ENCODE measurements at places on chromosomes 7 and 10. TPM values are rescaled to one million over a fixed set of nuclear protein-coding genes. Genes with fewer than 3 reads are reported as not detected.
A peak's percentile ranks its signal among the peaks of the same experiment; 100 is the strongest.

GRCh38 chr10:25748509-25748908 lies 185.5 kb upstream of the MYO3A start:
- DNase-seq: no peak

GRCh38 chr10:72625608-72626443 lies at the start of gene MICU1:
Gene MICU1 (minus strand): TSS chr10:72626079. CDS start chr10:72566793, 59,286 bp downstream.
- peak; percentile 96 for DNase-seq

GRCh38 chr7:6589829-6590644 lies at the start of gene INTS15:
Gene INTS15 (plus strand): TSS chr7:6590021. CDS start chr7:6590284, 263 bp downstream.
- peak; percentile 82 for DNase-seq

GRCh38 chr7:24659505-24659904 lies 86.3 kb downstream of the PALS2 start:
- no peak for DNase-seq

GRCh38 chr10:71486484-71487114 lies 89.9 kb downstream of the CDH23 start:
- no peak for DNase-seq

DNA sequence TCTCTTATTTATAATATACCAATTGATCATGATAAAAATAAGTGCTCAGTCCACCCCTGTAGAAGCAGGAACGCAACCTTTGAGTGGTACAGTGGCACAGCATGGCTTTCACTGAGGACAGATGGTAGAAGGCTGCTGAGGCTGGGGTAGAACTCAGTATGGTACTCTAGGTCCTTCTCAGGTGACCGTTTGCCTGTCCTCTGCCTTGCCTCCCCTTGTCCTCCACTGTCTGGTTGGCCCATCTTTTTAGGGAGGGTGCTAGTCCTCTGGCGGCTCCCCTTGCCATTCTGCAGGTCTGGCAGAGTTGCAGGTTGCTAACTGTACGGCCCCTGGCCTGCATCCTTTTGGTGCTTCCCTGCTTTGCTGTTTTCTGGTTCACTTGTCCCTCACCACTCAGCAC lies 27.3 kb downstream of the SLC18A2 start:
- no peak for DNase-seq

DNA sequence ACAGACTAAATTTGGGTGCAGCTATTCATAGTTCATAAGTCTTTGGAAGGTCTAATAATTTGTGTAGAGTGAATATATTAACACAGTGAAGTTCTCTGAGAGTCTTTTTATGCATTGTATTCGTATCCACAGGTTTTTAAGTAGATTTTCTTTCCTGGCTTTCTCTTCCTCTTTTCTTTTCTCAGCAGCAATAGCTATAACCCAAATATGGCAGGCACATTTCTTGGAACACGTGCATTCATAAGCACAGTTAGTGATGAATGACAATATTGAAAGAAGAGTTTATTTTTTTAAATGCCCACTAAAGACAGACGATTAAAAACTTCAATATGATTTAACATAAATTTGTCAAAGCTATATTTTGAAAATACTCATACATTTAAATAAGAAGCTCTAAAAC lies 220.5 kb upstream of the MBL2 start:
- no peak for DNase-seq

DNA sequence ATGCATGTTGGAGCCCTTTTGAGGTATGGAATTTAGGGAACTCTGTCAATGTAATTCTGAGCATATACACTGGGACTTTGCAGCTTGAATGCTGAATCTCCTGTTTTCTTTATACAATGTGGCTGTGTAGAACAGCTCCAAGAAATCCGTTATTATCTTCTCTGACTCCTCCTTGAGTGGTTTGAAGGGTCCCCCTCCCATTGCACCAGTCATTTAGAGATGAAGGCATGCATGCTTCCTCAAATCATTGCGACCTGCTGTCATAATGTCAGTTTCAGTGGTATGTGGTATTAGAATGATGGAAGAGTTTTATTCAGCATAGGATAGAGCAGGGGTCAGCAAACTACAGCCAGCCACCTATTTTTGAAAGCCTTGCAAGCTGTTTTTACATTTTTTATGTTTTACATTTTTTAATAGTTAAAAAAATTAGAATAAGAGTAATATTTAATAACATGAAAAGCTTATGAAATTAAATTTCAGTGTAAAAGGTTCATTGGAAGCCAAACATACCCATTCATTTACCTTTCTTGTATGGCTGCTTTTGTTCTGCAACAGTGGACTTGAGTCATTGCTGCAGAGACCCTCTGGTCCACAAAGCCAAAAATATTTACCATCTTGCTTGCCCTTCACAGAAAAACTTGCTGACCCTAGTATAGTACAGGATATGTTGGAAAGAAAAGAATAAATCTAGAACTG lies 8.1 kb downstream of the STK17A start:
- no peak for DNase-seq

DNA sequence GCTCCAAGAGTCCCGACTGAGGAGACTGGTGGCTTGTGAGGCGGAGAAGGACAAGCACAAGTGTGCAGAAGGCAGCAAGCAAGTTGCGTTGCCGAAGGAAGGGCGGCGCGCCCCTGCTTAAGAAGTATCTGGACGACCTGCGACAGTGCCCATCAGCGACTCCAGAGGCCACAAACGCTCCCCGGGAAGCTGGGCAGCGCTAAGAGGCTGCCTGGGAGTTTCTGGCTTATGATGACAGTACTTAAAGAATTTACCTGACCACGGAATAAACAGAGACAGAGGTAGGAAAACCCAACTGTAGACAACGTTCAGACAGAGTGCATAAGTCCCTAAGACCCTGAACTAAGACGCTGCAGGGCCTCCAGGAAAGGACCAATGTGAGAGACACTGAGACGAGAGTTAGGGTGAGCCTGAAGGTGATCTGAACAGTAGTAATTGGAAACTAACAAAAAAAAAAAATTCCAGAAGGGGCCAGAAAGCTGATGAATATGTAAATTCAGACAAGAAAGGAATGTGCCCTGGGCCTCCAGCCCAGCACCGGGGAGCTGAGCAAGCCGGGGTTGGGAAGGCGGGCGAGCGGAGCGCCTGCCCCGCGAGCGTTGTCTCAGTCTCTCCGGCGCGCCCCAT lies 1.0 kb downstream of the OSBPL3 start:
- DNase-seq: no peak

DNA sequence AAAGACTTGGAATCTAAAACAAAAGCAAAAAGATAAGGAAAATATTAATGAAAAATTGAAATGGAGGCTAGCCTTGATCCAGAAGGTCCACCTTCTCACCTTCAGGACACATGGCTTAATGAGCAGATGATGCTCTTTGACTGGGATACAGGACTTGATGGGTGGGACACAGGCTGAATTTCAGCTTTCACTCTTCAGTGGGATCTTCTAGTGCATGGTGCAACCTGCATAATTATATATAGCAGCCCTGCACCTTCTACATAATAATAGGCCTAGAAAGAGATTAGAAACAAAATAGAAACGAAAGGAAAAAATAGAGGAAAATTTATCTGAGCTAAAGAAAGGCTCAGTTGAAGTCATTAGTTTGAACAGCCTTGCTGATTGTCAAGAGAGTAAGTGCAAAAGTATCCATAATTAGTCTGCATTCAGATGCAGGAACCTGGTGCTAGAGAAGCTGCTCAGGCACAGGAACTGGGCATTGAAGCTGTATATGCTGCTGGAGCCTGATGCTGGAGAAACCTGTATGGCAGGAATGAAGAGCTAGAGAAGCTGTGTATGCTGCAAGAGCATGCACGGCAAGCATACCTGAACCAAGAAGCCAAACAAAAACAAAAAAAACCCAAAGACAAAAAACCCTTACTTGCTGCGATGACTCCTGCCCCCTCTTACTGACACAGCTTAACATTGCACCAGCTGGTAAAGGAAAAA lies 19.4 kb downstream of the MKLN1 start:
- DNase-seq: no peak

DNA sequence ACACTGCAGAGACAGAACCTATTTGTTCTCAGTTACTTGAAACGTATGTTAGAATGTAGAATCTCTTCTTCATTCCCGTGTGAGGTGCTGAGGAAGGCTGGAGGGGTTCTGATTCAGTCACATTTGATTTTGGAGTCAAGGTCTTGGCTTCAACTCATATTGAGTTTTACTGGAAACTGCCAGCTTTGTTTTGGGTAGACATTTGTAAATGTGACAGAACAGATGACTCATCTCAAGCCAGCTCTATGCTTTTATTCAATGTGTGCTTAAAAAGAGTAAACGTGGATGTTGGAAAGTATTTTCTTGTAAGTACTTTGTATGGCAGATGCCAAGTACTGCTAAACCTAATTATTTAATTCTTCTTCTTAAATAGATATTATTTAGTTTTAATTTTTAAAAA lies 780.8 kb upstream of the C7orf33 start:
- no peak for DNase-seq

DNA sequence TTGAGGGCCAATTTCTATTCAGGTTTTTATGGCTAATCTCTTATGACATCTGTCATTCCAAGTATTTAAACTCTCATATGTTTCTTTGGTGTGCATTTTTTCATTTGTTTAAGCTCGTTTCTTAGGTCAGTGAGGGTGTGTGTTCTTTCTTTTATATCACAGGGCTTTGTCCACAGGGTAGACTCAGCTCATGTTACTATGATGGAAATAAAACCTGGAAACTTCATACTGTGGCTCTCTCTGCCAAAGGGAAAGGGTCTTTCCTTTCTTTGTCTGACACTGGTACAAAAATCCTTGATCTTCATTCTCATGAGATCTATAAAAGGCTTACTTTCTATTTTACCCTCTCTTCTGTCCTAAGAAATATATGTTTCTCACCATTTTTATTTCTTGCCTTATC lies 129.6 kb upstream of the SP8 start:
- no peak for DNase-seq

GRCh38 chr10:113569576-113569975 lies 16.7 kb downstream of the HABP2 start:
- no peak for DNase-seq

DNA sequence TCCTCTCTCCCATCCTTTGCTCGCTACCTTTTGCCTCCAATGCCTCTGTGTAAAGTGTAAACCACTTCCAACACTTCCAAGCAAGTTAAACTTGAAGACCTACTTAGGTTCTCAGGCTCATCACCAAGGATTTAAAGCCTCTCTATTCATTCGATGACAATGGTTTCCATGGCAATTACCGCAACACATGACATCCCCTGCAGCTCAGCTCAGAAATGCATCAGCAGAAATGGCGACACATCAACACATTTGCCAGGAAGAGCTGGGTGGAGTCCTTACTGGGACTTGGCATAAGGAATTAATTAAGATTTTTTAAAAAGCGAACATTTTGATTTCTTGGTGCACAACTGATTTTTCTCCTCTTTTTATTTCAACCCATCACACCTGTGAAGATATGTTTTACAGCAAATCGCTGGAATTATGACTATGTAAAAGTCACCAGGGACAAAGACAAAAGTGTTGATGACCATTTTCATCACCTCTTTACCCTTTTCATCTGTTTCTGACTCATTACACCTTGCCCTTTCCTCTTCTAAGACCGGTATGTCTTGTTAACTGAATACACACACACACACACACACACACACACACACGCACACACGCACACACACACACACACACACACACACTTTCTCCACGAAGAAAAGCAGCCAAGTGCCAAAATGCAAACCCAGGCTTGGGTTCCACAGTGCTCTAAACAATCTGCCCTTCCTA lies 453.4 kb upstream of the CELF2 start:
- DNase-seq: no peak

DNA sequence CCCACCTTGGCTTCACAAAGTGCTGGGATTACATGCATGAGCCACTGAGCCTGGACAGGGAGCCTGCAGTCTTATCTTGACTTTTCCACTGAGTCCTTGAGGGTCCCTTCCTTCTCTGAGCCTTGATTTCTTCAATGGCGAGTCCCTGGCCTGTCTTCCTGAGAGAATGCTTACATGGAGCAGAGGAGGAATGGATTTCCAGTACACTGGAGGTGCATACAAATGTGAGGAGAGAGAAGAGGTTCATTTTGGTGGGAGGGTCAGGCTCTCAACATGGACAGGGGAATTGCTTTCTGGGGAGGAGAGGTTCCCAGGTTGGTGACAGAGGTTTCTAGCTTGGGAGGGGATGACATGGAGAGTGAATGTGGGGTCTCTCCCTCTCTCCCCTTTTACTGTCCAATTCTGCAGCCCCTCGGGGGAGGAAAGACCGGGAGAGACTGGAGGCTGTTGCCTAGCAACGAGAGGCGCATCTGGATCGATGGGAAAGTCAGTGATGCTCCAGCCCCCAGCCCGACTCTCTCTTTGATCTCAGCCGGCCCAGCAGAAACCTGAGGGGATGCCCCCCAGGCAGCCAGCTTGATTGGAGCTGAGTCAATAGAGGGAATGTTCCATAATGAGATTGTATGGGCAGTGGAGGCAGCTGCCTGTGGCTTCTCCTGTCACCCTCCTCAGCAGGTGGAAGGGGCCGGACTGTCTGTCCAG lies 14.8 kb downstream of the SRRM3 start:
- DNase-seq: no peak

GRCh38 chr10:28054228-28054860 lies 55.5 kb upstream of the ODAD2 start:
- DNase-seq: peak; percentile 51

GRCh38 chr7:112580717-112581435 lies 100.1 kb downstream of the LSMEM1 start:
- DNase-seq: no peak

DNA sequence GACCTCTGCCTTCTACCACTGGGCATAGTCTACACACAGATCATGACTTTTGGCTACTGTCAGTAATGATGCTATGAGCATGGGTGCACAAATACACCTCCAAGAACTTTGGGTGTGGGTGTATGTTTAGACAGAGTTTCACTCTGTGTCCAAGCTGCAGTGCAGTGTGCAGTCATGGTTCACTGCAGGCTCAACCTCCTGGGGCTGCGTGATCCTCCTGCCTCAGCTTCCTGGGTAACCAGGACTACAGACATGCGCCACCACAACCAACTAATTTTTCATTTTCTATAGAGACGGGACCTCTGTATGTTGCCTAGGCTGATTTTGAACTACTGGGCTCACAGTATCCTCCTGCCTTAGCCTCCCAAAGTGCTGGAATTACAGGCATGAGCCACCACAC lies 194.4 kb downstream of the NSUN6 start:
- DNase-seq: no peak

- DNase-seq: no peak
These were observed 240.2 kb downstream of the ADAM12 start for GRCh38 chr10:126147866-126148587.

DNA sequence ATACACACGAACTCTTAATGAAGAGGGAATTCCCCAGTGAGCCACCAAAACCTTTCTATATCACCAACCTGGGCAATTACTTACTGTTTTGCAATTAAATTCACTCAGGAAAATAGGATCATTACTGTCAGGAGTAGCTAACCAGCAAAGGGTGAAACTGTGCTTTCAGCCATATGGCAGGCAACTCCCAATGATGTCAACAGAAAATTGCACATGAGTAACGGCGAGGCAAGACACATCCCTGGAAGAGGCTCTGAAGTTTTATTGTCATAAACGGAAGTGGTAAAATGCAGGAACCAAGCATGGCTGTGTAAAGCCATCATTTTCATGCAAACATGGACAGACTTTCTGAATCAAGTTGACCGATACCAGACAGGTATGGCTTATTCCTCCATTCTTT lies 548.9 kb upstream of the AUTS2 start:
- no peak for DNase-seq

CHRM2 gene
- polyA plus RNA-seq: 0.50 TPM

LHFPL3 gene
- 2.9 TPM for polyA plus RNA-seq

ITPRID1 gene
- polyA plus RNA-seq: 0.04 TPM

PRRT4 gene
- 2.7 TPM for polyA plus RNA-seq

GIMAP8 gene
- 23.3 TPM for polyA plus RNA-seq

ACBD7 gene
- polyA plus RNA-seq: 5.0 TPM

NEUROG3 gene
- polyA plus RNA-seq: 0.17 TPM

SPDYE16 gene
- 5.3 TPM for polyA plus RNA-seq

NODAL gene
- 0.49 TPM for polyA plus RNA-seq

All from right lung (tissue), 10 donors.